Peyer's patch (tissue), 4 donors: ENCODE measurements at places on chromosomes 7 and 10. TPM values are rescaled to one million over a fixed set of nuclear protein-coding genes. Genes with fewer than 3 reads are reported as not detected.

GRCh38 chr10:3292636-3293035, 120.1 kb upstream of the PITRM1 start:
- no peak for DNase-seq

- DNase-seq: no peak
These were observed 2.2 kb upstream of the CPA4 start for GRCh38 chr7:130290745-130291144.

Gene CHCHD2
- total RNA-seq: 346 TPM

Gene ST7
- 30.8 TPM for total RNA-seq

DNA sequence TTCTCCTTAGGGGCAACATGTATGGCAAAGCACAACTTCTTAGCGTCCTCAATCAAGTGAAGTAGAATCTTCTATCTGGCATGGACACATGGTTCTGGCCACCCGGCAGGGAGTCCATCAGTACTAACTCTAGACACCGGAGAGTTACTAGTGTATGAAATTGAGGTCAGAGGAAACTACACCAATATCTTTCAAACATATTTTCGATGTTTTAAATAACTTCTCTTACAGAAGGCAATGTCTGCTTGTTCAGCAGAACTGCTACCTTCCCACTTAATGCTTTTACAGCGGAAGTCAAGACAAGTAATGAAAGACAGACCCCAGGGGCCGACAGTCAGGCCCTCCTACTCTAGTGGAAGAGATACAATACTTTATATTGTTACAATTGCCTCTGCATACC, 89.9 kb downstream of the RNF216 start:
- DNase-seq: no peak

Gene FFAR4
- total RNA-seq: 0.80 TPM

GRCh38 chr10:37752334-37752875, 105.0 kb downstream of the ZNF248 start:
- DNase-seq: no peak

GRCh38 chr10:17235136-17235535, 7.1 kb downstream of the VIM start:
- DNase-seq: no peak

- no peak for DNase-seq
These were observed 27.3 kb downstream of the AGAP3 start for GRCh38 chr7:151113344-151114150.

GRCh38 chr7:119733127-119733879, 539.7 kb upstream of the KCND2 start:
- no peak for DNase-seq

Gene SMIM30
- 41.3 TPM for total RNA-seq

DNA sequence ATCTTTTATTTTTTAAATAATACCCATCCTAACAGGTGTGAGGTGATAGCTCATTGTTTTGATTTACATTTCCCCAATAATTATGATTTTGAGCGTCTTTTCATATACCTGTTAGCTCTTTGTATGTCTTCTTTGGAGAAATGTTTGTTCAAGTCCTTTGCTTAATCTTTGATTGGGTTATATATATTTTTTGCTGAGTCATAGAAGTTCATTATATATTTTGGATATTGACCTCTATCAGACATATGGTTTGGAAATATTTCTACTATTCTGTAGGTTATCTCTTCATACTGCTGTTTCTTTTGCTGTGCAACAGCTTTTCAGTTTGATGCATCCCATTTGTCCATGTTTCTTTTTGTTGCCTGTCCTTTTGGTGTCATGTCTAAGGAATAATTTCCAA, 23.6 kb upstream of the HYAL4 start:
- DNase-seq: no peak

DNA sequence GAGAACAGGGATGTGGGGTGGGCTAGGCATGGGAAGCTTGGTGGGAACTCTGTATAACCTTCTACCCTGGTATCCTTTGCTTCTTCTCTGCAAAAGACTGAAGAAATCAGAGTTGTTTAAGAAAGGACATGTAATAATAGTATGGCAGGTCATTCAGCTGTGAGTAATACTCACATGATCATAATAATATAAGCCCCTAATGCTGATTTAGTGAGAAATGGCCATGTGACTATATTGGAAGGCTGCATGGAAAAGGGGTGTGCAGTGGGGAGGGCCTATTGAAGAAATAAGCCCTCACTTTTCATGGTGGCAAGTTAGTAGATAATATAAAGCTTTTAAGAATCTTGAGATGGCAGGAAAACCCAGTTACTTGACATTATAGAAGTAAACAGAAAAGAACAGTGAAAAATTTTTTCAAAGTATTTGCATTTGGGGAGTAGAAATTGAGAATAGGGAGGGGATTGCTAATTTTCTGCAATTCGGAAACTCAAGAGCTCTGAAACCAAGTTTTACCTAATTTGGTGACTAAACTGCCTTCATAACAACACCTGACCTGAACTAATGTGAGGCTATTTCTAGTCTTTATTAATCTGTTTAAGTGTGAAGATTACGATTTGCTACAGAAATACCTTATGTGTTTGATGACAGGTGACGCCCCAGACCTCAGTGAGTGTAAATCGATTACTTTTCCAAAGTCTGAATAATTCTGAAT, 44.4 kb downstream of the ATXN7L1 start:
- no peak for DNase-seq
